Progenitor cell of endocrine pancreas (in vitro differentiated cells): ENCODE measurements at places on chromosomes 7 and 10. TPM values are rescaled to one million over a fixed set of nuclear protein-coding genes. Genes with fewer than 3 reads are reported as not detected.

DNA sequence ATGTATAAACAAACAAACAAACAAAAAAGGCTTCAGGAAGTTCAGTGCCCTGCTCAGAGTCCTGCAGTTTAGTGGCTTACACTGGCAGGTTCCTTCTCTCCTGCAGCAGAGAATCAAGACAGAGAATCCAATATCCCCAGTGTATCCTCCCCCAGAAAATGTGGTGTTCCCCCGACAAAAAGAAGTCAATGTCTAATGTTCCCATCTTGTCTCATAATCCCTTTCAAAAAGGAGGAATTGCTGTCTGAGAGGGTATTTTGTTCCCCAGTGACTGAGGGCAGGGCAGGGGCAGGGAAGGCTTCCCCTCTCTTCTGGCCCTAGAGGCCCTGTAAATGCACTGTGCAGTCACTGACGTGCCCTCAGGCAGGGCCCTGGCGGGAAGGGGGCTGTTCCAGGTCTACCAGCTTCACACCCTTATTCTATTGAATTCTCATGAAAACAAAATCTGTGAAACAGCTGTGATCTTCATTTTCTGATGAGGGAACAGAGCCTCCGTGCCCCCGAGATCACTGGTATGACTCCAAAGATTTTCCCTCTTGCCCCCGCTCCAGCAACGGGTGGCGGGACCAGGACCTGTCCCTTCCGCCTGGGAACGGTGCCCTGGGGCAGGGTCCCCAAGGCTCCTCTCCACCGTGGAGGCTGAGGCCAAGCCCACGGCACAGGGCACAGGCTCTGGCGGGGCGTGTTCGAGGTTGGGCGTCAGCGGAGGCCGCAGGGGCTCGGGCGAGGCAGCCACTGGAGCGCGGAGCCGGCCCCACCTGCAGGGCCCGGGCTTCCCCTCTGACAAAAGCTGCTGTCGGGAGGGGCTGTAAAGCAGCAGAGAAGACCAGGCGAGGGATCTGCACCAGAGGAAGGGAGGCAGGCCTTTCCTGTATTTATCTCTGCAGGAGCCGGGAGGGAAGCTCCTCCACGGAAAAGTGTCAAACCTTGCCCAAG is 13.4 kb upstream of the WDFY4 start:
- H3K27me3 ChIP-seq = peaks cover 19% of the 10 kb centered on the region
- no peaks in the 10 kb centered on the region for H3K36me3 ChIP-seq
- H3K4me3 ChIP-seq = no peak overlapping the region
- no peak for DNase-seq

- no peak overlapping the region for H3K4me3 ChIP-seq
- DNase-seq = peak; percentile 34
- H3K4me1 ChIP-seq = no peaks in the 10 kb centered on the region
- H3K27ac ChIP-seq = no peak overlapping the region
Observed at GRCh38 chr10:67779465-67780203, 58.4 kb downstream of the DNAJC12 start.

- peaks cover 7% of the 10 kb centered on the region for H3K27me3 ChIP-seq
- H3K4me3 ChIP-seq = no peak overlapping the region
- H3K36me3 ChIP-seq = no peaks in the 10 kb centered on the region
- DNase-seq = no peak
- H3K4me1 ChIP-seq = no peaks in the 10 kb centered on the region
Observed at GRCh38 chr10:23322082-23322481, 22.5 kb downstream of the C10orf67 start.

GRCh38 chr7:46089281-46089680 is 168.2 kb upstream of the IGFBP3 start:
- H3K36me3 ChIP-seq = no peaks in the 10 kb centered on the region
- no peak overlapping the region for H3K4me3 ChIP-seq
- no peaks in the 10 kb centered on the region for H3K4me1 ChIP-seq
- no peak for DNase-seq

GRCh38 chr7:107934991-107935770 is 44.2 kb downstream of the DLD start:
- peaks cover 26% of the 10 kb centered on the region for H3K36me3 ChIP-seq
- DNase-seq = no peak
- no peak overlapping the region for H3K4me3 ChIP-seq
- peaks cover 14% of the 10 kb centered on the region for H3K4me1 ChIP-seq
- peak overlapping the region; percentile 81 for H3K27ac ChIP-seq

- no peak for DNase-seq
- H3K4me1 ChIP-seq = no peaks in the 10 kb centered on the region
- H3K4me3 ChIP-seq = no peak overlapping the region
Observed at GRCh38 chr10:32744321-32744720, 213.7 kb downstream of the ITGB1 start.

- no peak for DNase-seq
- no peaks in the 10 kb centered on the region for H3K27me3 ChIP-seq
- H3K4me3 ChIP-seq = no peak overlapping the region
Observed at GRCh38 chr7:32347244-32347828, 142.8 kb downstream of the LSM5 start.

HTR5A gene
- total RNA-seq = not detected in 2 replicates

- H3K36me3 ChIP-seq = no peaks in the 10 kb centered on the region
- H3K27me3 ChIP-seq = peaks cover 26% of the 10 kb centered on the region
- peak overlapping the region; percentile 50 for H3K27ac ChIP-seq
- DNase-seq = peak; percentile 84
- H3K4me1 ChIP-seq = no peaks in the 10 kb centered on the region
Observed at GRCh38 chr10:112137154-112137987, 46.2 kb downstream of the GPAM start.

ARHGEF5 gene
- 42.9 and 46.6 TPM in 2 replicates for total RNA-seq

PTPRN2 gene
- total RNA-seq = 9.4 and 11.4 TPM in 2 replicates

DNA sequence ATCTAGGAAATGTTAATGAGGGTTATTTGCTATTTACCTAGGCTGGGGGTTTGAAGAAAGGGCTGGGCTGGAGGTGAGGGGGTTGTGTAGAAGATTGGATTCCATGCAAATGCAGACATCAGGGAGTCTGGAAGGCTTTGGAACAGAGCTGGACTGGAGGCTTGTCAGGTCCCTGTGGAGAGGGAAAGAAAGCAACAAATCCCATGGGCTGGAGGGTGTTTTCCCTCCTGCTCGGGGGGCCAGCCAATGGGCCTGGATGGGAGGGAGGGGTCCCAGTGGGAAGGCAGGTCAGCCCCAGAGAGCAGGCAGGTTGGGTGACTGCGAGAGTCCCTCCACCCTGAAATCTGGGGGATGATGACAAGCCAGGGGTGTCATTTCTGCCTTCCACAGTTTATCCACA is 431.8 kb downstream of the RPS24 start:
- no peak overlapping the region for H3K4me3 ChIP-seq
- peaks cover 10% of the 10 kb centered on the region for H3K27me3 ChIP-seq
- H3K4me1 ChIP-seq = peaks cover 7% of the 10 kb centered on the region

- no peak overlapping the region for H3K4me3 ChIP-seq
- no peak for DNase-seq
- no peak overlapping the region for H3K27ac ChIP-seq
- H3K27me3 ChIP-seq = no peaks in the 10 kb centered on the region
- H3K36me3 ChIP-seq = no peaks in the 10 kb centered on the region
Observed at GRCh38 chr7:108239501-108240225, 109.5 kb upstream of the LAMB4 start.

CLEC2L gene
- total RNA-seq = 0.22 TPM in 1 of 2 replicates, not detected in the other

DNA sequence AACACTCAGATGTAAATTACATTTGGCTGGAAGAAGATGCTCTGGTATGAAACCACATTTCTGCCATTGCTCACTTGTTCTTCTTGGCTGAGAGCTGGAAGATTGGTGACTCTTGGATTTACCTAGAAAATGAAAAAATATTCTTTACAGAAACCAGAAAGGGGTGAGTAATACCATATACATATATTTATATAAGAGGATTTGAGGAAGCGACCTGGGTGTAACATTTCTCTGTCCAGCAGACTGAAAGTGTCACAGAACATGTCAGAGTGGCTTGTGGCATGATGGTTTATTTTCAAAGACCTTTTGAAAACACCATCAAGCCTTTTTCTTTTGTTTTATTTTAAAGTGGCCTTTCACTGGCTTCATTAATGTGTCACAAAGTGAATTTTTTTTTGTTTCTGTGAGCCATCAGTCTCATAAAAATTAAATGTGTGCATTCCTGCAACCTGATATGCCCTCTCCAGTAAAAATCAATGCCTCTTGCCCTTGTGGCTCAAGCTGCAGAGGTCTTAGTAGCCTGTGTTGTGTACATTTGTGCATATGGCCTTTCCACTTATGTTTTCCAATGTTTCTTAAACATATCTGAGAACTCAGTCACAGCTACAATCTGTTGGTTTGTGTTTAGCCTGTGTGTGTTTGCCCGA is 23.5 kb downstream of the CREB5 start:
- no peak overlapping the region for H3K27ac ChIP-seq
- peaks cover 10% of the 10 kb centered on the region for H3K4me1 ChIP-seq
- no peak for DNase-seq
- H3K27me3 ChIP-seq = peaks cover 14% of the 10 kb centered on the region
